ENCODE measurements at places on chromosomes 5 and 9.

DNA sequence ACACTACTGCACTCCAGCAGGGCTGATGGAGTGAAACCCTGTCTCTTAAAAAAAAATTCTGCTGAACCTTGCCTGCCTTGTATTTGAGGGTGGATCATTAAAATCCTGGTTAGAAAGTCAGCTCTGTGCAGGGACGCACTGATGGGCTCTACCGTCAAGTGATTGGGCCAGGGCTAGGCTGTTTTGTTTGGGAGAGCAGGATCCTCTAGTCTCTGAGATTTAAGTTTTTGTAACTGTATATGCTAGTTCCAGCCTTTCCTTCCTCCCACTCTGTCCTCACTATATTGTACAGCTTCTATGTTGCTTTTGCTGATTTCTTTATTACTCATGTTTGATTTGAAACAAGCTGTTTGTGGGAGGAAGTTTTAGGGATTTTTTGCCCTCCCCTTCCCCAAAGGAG lies 11.5 kb downstream of the DDX4 start:
- no peak for DNase-seq

DNA sequence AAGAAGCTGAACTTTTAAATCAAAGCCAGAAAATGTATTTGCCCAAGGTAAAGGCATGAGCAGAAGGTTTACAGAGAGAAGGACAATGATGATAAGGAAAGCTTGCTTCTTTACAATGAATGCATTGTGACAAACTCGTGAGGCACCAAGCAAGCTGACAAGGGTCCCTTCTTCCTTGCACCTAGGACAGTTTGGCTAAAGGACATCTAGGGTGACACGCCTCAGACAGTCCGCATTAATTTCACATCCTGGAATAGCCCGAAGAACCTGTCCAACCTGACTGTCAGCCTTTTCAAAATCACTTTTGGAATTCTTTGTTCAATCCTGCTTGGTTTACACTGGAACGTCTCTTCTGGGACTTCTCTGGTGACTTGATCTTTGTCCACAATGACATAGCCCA lies 146.4 kb upstream of the MAP3K1 start:
- DNase-seq = no peak

DNA sequence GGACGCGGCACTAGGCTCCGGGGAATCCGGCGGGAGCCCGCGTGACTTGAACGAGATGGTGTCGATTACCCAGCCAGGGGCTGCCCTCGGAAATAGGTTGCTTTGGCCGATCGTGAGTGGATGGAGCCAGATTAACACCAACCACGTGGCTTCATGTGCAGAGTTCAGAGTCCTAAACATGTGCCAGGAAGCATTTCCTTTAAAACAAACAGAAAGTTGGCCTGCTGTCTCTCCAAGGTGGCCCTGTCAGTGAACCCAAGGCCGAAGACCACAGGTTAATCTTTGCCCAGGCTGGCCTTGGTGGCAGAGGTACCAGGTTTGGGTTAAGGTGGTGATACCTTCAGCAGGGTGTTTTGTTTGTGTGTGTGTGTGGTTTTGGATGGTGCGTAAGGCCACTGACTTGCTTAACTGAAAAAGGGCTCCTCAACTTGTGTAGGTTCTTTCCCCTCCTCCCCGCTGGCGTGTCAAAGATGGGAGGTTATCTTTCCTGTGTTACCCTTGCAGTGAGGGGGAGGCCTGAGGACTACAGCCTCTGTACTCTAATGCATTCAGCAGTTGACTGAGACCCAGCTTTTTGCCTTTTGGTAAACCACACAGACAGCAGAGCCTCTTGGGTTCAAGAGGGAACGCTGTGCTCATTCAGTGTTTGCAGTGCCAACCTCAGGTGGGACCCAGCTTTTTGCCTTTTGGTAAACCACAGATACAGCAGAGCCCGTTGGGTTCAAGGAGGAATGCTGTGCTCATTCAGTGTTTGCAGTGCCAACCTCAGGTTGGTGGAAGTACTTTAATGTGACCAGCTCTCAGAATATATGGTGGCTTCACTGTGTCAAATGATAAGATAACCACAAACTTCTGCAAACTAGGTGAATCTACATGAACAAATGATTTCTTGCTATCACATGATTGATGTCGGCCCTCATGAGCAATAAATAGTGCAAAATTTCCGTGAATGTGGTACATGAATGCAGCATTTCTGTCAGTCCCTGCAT lies 1.4 kb downstream of the IQGAP2 start:
- DNase-seq = peak; percentile 78

GRCh38 chr9:91048749-91049148 lies 247.1 kb downstream of the SYK start:
- no peak for DNase-seq

DNA sequence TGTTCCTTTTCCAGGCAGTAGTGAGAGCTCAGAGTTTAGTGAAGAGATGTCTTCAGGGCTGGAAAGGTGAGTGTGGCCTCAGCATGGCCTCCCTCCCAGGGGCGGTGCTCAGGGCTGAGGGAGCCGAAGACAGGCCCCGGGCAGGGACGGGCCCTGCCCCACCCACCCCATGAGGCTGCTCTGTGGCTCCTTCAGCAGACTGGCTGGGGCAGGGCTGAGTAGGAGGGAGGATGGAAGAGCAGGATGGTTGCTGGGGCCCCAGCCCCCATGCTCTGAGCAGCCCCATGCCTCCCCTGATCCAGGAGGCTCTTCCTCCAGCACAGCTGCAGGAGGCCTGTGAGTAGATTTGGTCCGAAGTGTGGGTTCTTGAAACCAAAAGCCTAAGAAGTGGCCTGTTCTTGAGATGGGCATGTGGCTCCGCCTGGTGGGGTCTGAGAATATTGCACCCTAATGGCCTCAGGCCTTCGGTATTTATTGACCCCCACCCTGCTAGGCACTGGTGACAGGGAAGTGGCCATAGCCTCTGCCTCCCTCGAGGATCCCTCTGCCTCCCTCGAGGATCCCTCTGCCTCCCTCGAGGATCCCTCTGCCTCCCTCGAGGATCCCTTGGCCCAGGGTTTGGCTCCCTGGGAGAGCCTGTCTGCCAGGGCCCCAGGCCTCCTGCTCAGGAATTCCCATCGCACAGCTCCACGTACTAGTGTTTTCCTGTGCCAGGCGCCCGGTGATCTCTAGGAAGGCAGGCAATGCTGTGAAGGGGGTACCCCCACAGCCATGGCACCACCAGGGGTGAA lies 65.4 kb upstream of the GARNL3 start:
- peak; percentile 75 for DNase-seq

DNA sequence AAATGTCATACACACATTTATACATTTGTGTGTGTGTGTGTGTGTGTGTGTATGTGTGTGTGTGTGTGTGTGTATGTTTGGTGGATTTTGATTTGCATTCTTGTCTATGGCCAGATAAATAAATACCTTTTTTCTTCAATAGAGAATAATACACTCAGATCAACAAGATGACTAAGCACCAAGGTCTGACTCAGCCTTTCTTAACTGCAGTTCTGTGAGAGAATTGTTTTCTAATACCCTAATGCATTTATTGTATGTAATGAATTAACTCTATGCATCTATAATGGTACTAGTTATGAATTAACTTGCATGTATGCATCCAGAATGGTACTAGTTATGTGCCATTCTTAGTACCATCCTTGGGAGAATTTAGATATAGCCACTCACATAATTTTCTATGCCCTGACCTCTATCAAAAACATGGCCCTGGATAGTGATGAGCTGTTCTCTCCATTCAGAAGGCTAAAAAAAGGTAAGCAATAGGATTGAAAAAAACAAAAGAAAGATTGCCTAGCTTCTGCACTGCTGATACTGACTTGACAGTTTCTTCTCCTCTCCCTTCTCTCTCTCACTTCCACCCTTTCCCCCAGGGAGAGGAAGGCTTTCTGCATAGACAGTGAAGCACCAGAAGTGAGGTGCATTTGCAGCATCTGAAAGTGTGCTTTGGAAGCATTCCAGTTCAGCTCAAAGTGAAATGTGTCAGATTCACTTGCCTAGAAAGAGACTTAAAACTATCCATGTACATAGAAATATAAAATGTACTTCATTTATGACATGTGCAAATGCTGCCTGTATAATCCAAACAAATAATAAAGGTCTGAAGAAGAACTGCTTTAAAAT lies 55.1 kb upstream of the CCDC112 start:
- no peak for DNase-seq

GRCh38 chr5:5026409-5026785 lies 113.7 kb upstream of the ADAMTS16 start:
- DNase-seq = no peak

DNA sequence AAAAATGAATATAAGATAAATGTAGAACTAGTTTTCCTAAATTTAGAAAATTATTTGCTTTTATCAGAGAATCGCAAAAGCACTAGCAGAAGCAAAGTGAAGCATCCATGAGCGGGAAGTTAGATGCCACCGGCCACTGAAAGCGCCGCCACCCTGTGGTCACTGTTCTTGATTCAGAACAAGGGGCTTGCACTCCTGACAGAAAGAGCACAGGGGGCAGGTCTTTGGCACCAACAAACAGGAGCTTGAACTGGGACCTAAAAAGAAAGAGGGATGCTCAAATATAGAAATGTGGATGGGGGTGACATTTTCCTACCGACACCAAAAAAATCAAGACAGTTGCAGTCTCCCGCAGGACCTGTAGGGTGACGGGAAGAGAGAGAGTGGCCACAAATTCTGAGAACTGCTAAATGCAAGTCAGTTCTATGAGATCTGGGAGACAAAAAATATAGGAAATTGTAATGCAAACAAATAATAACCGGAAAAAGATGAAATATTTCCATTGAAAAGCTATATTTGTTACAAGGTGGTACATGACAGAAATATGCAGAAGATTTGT lies 144.3 kb downstream of the CDH12 start:
- no peak for DNase-seq

DNA sequence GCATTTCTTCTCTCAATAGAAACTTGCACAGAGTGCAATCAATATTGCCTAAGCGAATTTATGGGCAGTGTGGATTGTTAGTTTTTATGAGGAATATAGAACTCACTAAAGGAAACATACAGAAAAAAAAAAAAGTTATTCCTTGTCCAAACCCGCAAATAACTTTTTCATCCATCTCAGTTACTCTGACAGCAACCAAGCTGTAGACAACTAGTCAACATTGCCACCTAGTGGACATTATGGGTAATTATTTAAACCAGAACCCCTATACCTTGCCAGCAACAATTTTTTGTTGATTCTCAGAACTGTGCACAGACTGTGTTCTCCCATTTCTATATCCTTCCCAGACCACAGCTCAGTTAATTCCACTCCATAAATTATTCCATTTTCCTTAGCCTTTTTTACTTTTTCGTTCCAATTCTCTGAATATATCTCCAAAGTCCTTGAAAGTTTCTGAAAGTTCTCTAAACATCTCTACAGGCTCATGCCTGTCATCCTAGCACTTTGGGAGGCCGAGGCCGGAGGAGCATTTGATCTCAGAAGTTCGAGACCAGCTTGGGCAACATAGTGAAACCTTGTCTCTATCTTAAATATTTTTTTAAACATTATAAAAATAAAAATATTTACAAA lies 2.6 kb upstream of the AFAP1L1 start:
- DNase-seq = no peak

- DNase-seq = no peak
These were observed 276.9 kb upstream of the DAP start for GRCh38 chr5:11037941-11038340.

GRCh38 chr5:55672477-55672911 lies 39.6 kb downstream of the SLC38A9 start:
- DNase-seq = no peak

DNA sequence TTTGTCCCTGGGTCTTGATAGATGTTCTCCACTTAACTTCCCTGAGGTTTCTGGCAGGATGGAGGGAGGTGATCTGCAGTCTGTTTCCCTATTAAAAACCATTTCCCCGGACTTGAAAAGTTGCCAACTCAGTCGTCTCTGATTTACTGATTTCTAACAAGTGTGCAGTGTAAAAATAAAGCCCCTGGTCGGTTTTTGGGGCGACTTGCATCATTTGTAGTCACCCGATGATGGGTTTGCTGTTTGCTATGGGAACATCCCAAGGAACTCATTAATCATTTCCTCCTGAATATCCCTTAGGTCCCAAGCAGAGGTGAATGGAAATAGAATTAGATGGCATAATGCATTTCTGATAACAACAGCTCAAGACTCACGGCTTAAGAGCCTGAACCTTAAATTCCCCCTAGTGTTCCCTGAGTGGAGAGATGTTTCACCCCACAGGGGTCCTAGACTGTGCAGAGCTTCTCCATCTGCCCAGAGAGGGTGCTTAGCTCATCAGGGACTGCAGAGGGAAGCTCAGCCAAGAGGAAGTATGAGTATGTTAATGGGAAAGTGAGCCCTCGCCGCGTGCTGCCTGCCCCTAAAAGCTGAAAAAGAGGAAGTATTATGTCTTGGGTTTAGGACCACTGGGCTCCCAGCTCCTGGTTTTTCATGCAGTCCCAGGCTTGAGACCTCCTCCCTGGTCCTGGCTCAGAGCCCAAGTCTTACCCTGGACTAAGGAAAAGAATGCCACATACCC lies 115.1 kb upstream of the DAP start:
- no peak for DNase-seq

DNA sequence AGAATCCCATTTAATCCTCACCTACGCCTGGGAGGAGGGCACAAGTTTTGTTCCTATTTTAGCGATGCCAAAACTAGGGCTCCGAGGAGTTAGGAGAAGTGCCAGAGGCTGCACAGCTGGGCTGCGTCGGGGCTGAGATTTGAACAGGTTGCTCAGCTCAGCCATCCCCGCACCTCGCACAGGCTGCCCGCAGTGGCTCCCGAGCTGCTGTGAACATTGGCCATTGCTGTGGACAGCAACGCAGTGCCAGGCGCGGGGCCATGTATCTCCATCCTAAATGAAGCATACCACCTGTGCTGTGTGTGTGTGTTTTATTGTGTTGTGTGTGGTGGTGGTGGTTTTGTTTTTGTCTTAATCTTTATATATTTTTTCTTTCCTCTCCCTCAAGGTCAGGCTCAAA lies 52.0 kb downstream of the AK8 start:
- no peak for DNase-seq

DNA sequence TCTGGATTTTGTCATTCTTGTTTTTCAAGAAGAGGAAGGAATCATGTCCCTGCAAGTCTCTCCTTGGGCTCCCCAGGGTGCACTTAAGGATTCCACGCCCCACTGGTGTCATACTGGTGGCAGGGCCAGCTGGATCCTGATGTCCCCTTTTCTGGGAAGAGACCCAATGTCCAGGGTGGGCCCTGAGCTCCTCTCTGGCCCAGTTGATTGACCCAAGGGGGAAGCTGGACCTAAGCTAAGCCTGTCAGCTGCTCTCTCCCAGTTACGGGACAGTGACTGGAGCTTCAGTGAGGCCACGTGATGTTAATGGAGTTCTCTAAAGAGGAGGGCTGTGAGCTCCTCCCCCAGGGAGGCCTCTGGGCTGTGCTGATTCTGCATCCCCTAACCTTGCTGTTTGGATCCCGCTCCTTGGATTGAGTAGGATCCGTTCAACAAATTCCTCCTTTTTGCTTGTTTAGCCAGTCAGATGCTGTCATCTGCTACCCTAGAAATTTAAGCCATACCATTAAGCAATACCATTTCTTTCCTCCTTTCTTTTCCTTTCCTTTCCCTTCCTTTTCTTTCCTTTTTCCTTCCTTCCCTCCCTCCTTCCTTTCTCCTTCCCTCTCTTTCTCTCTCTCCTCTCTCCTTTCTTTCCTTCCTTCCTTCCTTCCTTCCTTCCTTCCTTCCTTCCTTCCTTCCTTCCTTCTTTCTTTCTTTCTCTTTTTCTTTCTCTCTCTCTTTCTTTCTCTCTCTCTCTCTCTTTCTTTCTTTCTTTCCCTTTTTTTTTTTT lies 17.2 kb downstream of the NKX2-5 start:
- DNase-seq = no peak
